GM04503 (cell line): ENCODE measurements at places on chromosomes 5 and 9.

DNA sequence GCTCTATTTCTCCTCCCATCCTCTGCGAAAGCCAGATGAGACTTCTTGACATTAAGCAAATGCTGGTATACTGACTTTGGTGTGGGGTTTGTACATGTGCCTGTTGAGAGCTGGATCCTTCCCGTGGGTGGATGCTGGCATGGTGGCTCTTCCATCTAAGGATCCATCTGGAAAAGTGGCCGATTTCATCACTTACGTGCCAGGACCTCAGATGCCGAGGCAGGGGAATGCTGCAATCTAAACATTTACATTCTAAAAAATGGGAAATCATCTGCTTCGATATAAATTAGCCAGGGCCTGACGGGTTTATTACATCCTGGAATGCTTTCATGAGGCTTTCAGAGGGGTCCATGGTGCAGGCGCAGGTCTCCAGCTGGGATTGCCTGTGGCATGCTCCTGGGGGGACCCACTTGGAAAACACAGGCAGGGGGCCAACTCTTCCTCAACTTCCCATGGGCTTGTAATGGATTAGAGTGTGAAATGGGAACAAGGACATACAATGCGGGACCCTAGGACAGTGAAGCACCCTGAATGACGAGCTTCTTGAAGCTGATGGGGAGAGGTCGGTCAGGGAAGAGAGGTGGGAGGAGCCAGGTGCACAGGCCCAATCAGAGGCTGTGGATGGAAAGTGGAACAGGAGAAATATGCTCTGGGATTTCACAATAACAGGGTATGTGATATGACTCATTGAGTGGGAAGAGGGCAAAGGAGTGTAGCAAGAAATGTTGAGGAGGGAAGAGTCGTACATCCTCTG, 105.5 kb upstream of the PITX1 start:
- DNase-seq, result peak; percentile 77

GRCh38 chr5:40909723-40910122, 426 bp downstream of the C7 start:
- no peak for DNase-seq

DNA sequence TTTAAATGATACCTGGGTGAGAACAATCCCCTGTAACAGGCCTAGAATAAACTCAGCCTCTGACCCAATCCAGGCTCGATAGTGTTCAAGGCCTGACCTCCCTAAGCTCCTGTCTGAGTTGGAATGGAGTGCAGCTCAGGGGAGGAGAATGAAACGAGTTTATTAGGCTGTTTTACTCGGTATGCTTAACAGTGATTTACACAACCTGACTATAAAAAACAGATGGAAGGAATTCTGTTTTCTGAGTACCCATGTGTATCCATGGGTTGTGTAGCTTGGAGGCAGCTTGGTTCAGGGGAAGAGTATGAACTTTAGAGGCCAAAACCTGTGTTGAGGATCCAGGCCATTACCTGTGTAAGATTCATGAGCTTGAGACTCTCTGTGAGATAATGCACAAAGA, 67.8 kb downstream of the PCSK5 start:
- DNase-seq, result no peak

- peak; percentile 87 for DNase-seq
These were observed 60.2 kb upstream of the SLC2A8 start for GRCh38 chr9:127336506-127337352.

DNA sequence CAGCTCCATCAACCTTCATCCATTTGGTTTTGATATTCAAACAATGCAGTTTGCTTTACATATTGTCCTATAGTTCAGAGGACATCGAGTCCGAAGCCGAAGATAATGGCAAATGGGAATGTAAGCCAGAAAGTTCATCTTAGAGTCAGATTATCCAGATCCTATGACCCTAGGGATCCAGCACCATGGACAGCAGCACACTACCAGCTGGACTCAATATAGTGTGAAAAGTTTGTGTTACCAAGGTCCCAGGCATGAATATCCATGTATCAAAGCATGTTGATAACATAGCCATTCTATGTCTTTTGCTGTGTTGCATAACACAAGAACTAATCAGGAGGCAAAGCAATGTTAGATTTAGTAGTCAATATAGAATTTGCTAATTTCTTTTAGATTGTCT, 46.3 kb downstream of the FSTL4 start:
- DNase-seq, result no peak

- DNase-seq, result no peak
These were observed 7.4 kb downstream of the FIBCD1 start for GRCh38 chr9:130931508-130932254.

DNA sequence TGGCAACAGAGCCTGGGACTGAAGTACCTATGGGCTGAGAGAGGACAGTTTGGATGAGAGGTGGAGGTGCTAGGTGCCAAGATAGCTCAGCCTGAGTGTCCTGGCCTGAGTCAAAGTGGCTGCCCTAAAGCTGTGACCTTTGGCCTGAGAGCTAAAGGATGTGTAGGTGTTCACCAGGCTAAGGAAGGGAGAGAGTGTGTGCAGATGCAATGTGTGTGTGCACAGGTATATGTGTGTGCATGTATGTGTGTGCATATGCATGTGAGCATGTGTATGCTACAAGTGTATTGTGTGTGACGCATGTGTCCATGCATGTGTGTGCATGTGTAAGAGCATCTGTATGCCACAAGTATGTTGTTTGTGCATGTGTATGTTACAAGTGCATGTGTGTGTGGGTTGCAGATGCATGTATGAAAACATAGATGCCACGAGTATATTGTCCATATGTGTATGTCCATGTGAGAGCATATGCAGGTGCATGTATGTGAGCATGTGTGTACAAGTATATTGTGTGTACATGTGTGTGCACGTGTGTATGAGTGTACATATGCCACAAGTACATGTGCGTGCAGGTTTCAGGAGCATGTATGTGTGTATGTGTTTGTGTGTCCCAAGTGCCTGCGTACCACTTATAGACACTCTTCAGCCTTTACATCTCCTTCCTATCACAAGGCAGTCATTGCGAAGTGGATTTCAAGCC, 102.6 kb downstream of the SH3TC2 start:
- DNase-seq, result no peak

- no peak for DNase-seq
These were observed 71.6 kb downstream of the ERCC6L2 start for GRCh38 chr9:95947118-95947517.

GRCh38 chr9:133961226-133962165, 30.6 kb downstream of the VAV2 start:
- no peak for DNase-seq

DNA sequence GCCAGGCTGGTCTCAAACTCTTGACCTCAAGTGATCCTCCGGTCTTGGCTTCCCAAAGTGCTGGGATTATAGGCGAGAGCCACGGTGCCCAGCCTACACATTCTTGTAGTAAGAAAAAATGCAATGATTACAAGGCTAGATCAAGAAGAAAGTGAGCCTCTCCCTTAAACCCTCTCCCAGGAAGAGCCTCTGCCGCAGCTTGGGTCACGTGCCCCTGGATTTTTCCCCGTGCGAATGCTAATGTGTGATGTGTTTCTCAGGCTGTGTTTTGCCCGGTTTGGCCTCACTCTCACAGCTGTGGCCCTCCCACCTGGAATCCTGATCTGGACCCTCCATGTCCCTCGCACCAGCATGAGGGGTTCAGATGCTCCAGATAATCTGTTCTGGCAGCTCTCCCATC, 6.9 kb downstream of the PLPP7 start:
- no peak for DNase-seq

- no peak for DNase-seq
These were observed 73.1 kb downstream of the STK10 start for GRCh38 chr5:172114875-172115422.

GRCh38 chr9:107587191-107587963, 97.8 kb upstream of the KLF4 start:
- no peak for DNase-seq

DNA sequence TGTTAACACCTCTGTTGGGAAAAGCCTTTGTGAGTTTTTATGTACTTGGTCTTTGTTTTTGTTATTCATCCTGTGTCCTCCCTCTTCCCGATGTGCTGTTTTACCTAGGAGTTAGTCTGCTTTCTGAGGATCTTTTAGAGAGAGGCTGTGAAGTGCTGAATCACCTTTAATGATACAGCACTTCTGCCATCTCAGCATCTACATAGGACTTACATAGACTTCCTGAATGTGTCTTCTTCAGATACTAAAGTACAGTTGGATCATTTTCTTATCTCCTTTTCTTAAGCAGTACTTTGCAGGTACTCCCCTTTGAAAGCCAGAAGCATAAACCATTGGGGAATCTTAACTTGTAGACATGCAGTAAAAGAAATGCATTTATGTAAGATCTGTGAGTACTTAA, 31.5 kb downstream of the OTULIN start:
- DNase-seq, result no peak

DNA sequence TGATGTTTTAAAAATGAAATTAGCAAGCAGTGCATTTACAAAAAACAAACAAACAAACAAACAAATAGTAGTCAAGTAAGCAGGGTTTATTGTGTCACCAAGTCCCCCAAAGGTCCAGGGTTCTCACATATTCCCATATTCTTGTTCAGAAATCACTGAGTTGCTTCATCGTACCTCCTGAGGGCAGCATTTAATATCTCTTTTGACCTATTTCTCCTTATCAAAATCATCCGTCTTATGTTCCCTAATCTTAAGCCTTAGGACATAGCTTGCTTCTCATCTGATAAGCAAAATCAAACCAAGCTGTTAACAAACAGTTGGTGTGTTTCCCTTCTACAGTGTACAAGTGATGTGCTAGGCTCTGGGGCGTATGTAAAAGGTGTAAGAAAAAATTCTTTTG, 109.5 kb upstream of the MAN2A1 start:
- no peak for DNase-seq

DNA sequence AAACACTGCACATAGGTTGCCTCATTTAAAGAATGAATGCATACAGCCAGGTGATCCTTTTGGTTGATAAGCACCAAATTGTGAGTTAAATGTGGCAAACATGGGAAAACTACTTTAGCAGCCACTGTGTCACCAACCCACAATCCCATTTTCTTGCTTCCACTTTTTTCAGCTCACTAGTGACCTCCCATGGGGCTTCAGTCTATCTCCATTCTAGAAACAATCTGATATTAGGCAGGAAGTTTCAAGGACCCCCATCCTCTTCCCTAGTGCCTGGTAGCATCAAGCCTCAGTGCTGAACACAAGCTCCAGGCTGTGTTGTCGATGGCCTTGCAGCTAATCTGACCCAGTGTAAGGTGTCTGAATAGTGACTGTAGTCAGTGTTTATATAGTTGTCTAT, 66.2 kb downstream of the PLPPR1 start:
- DNase-seq, result no peak

- peak; percentile 83 for DNase-seq
These were observed 47.1 kb upstream of the RAI14 start for GRCh38 chr5:34608859-34609648.

DNA sequence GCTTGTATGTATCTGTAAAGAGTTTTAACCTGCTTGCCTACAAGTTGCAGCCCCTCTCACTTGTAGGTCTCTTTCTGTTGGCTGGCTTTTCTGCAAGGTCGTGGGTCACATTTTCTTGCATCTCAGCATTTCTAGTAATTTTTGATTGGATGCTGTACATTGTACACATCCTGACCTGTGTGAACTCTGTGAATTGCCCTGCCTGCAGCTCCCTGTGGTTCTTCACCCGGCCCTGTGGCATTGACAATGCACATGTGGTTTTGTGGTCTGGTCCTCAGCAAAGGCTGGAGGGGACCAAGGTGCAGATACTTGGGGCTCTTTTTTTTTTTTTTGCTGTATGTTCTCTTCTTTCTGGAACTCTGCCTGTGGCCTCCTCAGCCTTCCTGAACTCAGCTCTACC, 53.6 kb downstream of the WNK2 start:
- DNase-seq, result no peak

GRCh38 chr5:116419258-116419657, 155.4 kb downstream of the SEMA6A start:
- DNase-seq, result no peak

- no peak for DNase-seq
These were observed 16.6 kb downstream of the CDC42SE2 start for GRCh38 chr5:131280417-131280816.

DNA sequence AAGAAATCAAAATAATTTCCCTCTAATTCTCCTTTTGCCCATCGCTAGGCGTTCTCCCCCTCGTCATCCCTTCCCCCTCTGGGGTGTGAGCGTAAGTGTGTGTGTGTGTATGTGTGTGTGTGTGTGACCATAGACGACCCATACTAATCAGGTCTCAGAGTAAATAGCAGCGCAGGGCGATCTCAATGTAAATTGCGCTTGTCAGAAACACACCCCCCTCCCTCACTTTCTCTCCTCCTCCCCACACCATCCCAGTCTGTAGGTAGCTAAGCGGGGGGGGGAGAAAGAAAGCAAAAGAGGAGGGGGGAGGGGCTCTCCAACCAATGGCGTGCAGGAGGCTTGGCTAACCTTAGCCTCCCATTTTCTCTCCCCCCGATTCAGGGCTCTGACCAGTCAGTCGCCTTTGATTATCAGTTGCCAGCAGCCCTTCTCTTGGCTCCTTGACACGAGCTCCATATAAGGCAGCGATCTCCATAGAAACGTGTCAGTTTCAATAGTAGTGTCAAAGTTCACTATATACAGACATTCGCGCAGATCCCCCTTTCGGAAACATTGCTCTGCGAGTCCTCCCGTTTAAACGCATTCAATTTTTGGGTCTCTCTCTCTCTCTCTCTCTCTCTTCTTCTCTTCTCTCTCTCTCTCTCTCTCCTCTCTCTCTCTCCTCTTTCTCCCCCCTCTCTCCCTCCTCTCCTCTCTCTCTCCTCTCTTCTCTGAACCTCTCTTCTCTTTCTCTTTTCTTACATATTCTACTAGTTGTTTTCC, at the start of gene NR2F1:
NR2F1 (plus strand) TSS at position 546 of the 762 bp plus-strand sequence. CDS start 1,802 bp downstream, outside the sequence.
- DNase-seq, result peak; percentile 84

- no peak for DNase-seq
These were observed 114.3 kb upstream of the PCSK5 start for GRCh38 chr9:75775966-75776691.

DNA sequence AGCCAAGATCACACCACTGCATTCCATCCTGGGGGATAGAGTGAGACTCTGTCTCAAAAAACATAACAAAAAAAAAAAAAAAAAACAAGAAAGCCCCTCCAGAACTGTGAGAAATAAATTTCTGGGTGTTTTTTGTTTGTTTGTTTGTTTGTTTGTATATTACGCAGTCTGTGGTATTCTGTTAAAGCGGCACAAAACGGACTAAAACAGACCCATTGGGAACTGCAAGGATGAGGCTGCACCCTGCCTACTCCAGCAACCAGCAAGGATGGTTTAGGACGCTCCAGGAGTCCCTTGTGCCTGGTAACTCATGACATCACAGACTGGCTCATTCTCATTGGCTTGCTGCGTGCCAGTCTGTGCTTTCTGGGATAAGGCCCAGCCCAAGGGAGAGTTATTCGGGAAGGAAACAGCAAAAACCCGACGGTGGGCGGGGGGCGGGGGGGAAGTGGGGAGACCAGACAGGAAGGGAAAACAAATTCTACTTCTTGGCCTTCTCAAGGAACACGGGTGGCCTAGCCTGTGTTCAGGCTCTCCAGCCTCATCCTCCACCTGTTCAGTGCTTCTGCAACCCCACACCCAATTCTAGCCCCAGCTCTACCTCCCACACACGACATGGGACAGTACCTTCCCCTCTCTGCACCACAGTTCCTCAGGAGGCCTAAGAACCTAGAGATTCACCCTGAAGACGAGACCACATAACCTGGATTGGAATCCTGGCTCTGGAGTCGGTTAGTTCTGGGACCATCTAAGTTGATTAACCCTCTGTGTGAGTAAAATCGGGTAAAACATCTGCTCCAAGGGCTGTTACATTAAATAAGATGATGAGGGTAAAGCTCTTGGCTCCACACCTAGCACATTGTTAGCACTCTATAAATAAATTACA, 2.8 kb downstream of the CD74 start:
- DNase-seq, result peak; percentile 64

- DNase-seq, result no peak
These were observed 20.3 kb upstream of the OLFM1 start for GRCh38 chr9:135067096-135067710.

GRCh38 chr5:102760815-102761214, 5.7 kb downstream of the PAM start:
- no peak for DNase-seq
